Left ventricle myocardium superior (tissue), 1 donor: ENCODE measurements at places on chromosomes 2 and 18.

DNA sequence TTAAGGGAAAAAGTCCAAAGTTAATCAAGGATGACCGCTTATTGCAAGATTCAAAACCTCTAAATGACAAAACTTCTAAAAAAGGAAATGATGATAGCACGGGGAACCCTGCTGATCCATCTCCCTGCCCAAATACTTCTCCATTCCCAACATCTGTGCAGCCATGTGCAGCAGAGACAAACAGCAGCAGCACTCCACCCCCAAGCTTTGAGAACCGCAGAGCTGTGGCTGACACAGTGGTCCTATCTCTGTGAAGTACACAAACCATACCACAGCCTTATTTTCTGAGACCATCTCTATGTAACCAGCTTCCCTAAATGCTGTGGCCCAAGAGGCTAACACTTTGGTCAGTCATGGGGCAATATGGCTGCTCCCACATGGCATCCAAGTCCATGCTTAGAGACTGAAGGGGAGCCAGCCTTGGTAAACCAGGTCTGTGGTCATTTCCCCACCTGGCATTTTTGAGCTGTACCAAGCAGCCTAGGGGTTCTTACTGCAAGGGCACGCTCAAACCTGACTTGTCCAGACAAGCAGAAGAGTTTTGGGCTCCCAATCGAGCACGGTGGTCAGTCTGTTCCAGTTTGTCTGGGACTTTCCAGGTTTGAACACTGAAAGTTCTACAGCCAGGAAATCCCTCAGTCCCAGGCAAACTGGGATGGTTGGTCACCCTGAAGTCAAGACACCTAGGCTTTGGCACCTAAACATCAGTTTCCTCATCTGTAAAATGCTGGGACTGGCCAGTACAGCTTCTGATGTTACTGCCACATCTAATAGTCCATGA, 17.1 kb upstream of the NFE2L2 start:
- DNase-seq: no peak

GRCh38 chr2:129710670-129711495, 268.6 kb upstream of the RAB6C start:
- no peak for DNase-seq

DNA sequence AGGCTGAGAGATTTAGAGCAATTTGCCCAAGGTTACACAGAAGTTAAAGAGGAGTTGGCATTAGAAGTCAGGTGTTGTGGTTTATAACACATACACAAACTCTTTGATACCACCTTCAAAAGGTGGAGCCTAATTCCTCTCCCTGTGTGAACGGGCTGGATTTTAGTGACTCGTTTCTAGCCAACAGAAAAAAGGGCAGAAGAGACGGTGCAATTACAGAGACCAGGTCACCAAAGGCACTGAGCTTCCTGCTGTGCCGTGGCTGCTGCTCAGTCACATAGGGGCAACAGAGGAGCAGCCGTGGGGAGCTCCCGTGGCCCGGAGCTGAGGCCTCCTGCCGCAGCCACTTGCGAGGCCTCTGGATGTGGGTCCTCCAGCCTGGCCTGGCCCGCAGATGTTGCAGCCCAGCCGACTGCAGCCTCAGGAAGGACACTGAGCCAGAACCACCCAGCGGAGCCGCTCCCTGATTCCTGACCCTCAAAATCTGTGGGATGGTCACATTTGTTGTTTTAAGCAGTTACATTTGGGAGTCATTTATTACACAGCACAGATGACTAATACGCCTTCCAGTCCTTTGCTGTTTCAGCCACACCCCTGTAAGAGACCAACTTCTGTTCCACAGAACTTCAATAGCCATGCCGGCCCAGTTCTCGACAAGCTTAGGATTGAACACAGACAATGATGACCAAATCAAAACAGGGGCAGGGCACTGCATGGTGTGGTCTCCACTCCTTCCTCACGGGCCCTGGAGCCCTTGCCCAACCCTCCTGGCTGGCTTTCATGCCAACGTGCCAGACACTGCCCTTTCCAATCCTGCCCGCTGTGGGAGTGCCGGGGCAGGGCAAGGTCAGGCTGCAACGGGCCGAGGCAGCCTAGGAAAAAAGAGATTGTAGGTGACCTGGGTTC, 17.1 kb downstream of the EDAR start:
- DNase-seq: peak; percentile 47

- no peak for DNase-seq
Measured at GRCh38 chr2:9373047-9373446, 50.3 kb downstream of the ITGB1BP1 start.

DNA sequence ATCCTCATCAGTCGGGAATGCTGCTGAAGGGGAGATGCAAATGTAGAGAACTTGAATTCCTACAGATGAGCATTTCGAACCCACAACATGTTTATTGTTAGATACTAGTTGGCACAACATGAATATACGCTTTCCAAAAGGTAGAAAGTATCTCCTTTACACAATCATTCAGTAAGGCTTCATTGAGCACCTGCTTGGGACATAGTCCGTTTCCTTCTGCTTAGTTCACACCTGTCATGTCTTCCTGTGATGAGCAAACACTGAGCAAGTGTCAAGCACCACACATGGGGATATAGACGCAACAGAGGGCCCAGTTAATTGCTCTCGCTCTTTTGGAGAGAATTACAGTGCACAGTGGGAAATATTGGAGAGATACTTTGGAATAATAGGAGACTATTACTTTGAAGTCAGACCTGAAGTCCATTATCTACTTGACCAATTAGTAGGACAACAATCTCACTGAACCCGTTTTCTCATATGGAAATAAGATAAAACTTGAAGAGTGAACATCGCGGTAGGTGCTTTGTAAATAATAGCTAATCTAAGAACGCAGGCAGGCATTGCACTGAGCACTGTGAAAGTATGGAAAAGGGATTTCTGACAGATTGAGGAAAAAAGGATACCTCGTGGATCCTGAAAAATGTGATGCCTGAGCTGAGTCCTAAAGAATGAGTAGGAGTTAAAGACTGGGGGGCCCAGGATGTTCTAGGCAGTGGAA, 1.2 kb downstream of the CPSF3 start:
- no peak for DNase-seq

- no peak for DNase-seq
Measured at GRCh38 chr2:176148751-176149421, 2.5 kb upstream of the HOXD4 start.

DNA sequence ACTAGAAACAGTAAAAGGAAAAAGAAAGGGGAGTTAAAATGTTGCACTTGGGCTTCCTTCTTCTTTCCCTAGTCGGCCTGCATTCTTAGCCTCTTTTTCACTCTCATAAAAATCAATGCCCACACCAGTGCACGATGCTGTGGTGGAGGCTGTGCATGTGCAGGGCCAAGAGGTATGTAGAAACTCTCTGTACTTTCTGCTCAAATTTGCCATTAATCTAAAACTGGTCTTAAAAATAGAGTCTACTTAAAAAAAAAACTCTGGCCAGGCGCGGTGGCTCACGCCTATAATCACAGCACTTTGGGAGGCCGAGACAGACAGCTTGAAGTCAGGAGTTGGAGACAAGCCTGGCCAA, 11.1 kb downstream of the TRAPPC8 start:
- no peak for DNase-seq

- DNase-seq: no peak
Measured at GRCh38 chr2:22536133-22536532, 848.8 kb upstream of the KLHL29 start.
